ENCODE measurements at places on chromosomes 12 and 14.

DNA sequence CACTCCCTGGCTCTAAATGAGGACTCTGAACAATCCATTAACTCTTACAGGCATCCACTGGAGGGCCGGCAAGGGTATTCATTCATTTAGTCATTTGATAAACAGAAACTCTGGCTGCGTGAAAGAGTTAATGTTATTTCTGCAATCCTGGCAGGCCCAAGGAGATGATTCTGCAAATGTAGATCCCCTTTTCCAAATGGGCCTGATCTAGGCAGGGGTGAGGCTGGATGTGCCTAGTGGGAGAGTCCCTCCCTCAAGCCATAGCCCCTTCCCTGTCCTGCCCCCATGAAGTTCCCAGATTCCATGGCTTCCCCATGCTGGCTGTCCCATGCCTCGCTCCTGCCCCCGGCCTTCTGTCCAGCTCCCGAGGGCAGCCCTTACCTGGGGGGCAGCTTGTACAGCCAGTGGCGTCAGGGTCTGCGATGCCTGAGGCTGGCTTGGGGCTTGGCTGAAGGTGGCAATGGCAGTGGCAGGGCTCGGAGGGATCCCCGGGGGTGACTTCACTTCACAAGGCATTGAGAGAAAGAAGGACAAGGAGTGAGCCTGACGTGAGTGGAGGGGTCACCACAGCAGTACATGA lies 18.4 kb downstream of the POU6F1 start:
- no peak for DNase-seq

DNA sequence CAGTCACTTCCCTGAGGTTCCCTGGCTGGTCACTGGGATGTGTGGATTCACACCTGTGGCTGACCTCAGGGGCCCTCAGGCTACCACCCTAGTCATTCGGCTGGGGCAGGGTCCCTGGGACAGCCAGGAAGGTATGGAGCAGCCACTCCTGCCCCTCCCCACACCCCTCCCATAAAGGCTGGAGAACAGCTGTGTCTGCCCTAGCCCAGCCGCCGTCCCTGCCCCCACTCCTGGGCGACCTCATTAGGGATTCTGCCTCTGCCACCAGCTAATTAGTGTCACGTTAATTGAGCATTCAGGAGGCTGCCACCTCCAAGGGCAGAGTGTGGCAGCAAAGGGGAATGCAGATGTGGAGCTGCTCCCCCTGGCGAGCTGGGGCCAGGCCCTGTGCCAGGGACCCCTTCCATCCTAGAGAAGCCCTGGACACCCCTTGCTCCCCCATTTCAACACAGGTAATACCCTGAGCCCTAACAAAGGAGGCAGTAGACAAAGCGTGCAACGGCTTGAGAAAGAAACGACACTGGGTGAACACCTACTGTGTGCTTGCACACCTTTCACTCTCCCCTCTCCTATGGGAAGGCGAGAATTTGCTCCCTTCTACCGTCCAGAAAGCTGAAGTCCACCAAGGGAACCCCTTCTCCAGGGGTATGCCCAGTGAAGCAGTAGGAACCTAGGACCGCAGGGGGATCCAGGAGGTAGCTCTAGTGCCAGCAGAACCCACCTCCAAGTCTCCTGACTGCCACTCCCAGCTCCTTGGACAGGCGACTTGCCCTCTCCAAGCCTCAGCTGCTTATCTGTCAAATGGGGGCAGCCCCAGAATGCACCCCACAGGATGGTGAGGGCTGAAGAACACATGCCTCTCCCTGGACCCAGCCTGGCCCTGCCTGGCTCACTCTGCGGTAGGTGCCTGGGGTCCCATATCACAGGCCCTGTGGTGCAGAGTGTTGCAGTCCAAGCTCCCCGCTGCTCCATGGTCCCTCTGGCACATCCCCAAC lies 45.1 kb downstream of the FAM222A start:
- peak; percentile 33 for DNase-seq

- DNase-seq: no peak
These were observed 345.9 kb downstream of the DPF3 start for GRCh38 chr14:72547999-72548398.

DNA sequence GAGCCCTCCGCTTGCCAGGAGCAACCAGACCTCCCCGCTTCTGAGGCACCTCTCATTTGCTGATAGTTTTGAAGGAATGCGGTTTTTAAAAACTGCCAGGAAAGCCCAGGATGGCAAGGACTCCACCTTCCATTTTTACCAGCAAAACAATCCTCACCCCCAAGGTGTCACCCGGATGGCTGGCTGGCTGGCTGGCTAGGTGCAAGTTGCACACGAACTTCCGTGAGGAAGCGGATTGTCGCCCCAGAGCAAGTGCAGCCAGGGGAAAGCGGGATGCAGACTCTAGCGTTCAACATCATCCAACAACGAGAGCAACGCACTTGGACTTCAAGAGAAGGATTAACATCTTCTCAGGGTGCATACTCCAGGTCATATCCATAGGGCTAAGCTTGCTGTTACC lies 125.4 kb downstream of the RIMBP2 start:
- no peak for DNase-seq

GRCh38 chr12:130685250-130685787 lies 30.8 kb downstream of the RIMBP2 start:
- no peak for DNase-seq
